ENCODE measurements at places on chromosomes 11 and 22.
A peak's percentile ranks its signal among the peaks of the same experiment; 100 is the strongest.

DNA sequence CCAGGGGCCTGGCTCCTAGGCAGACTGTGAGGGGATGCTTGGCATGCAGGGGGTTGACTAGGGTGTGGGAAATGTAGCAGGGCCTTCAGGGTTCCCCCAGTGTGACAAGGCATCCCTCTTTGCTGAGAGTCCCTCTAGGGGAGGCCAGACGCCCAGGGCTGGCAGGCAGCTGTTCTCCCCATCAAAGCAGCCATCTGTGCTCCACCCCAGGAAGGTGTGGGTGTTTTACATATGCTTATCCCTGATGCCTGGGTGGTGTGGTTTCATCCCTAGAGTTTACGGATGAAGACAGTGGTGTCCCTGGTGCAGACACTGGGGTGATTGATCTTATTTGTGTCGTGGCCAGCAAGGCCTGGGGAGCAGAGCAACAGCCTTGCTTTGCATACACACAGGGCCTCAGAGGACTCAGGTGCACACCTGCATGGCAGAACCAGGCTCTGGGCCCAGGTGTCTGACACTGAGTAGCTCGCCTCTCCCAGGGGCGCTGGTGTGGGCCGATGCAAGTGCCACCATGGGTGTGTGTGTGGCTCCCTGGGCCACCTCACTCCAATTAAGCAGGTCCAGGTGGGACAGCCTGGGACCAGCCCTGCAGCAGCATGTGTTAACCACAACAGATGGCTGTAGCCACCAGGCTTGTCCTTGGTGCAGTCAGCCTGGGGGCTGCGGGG lies 74.2 kb downstream of the MED15 start:
- DNase-seq: no peak

GRCh38 chr11:16745950-16746605 lies 7.6 kb downstream of the C11orf58 start:
- DNase-seq: no peak

GRCh38 chr11:115060840-115061239 lies 382.5 kb downstream of the NXPE2 start:
- DNase-seq: no peak

DNA sequence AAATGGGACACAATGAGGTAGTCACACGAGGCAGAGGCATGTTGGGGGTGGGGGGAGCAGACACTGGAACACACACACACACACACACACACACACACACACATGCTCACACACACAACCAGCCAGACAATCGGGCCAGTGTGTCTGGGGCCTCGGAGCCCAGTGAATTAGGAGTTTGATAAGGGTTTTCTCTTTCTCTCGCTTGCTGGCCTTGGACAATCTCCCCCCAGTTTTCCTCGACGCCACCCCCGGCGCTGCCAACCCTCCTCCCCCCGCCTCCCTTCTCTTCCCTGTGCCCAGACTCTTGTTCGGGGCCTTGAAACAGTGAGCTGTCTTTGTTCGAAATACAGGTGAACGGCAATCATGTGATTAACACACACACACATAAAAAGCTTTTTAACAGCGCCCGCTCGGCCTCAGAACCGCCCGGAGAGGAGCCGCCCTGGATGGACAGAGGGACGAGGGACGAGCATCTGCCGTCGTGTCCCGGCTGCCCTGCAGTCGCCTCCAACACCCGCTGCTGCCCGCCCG lies 1.5 kb upstream of the SOX10 start:
- no peak for DNase-seq

DNA sequence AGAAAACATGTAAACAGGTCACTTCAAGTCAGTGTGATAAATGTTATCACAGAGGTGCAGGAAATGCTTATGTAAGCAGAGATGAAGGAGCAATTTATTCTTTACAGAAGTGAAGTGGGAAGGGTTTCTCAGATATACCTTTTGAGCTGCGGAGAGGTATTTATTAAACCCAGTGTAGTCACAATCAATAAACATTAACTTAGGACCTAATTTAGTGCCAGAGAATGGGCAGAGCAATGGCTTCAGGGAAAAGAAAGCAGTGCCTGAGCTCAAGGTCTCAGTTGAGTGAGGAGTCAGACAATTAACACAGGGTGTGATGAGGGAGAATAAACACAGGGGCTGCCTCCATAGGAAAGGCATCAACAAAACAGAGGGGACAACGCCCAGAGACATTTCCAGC lies 1.9 kb downstream of the MS4A5 start:
- DNase-seq: no peak

- no peak for DNase-seq
These were observed 38.7 kb upstream of the ELF5 start for GRCh38 chr11:34552270-34552669.

DNA sequence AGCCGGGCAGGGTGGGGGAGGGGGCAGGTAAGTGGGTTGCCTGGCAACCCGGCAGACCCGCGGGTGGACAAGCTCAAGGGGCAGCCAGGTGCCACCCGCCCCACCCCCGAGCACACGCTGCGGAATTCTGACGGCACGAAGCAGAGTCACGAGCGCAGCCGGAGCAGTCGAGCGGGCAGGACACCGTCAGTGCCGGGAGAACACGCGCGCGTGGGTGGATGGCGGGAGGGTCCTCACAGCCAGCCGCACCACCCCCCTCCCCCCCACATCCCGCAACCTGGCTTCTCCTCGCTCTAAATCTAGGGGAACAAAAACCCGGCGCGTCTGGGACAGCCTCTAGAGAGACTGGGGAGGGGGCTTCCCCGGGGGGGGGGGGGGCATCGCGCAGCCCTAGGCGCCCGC lies 133.1 kb upstream of the HSD17B12 start:
- DNase-seq: no peak

- no peak for DNase-seq
These were observed 25.4 kb downstream of the MOB2 start for GRCh38 chr11:1460986-1461825.

- no peak for DNase-seq
These were observed 12.3 kb downstream of the PDGFD start for GRCh38 chr11:104151404-104152204.

GRCh38 chr22:21443057-21443734 lies 24.0 kb upstream of the TMEM191C start:
- DNase-seq: no peak

GRCh38 chr11:12274558-12275197 lies 102.7 kb upstream of the PARVA start:
- DNase-seq: peak; percentile 21

DNA sequence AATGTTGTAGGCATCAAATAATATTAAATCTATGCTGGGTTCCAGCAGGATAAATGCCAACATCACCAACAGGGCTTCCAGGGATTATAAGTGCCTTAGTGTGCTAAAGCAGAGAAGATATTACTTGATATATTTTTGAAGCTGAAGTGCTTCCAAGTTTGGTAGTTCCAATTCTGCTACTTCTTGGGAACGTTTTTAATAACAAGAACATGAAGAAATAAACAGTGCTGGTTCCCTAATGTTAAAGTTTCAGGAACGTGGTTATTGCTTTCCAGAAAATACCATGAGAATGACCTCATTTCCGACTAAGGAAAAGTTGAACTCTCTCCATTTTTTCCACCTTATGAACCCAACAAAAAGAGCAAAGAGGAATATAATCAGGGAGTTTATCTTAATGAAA lies 4.6 kb upstream of the RNF185 start:
- no peak for DNase-seq

- DNase-seq: no peak
These were observed 55.1 kb downstream of the AAMDC start for GRCh38 chr11:77876045-77876444.

- no peak for DNase-seq
These were observed 20.3 kb downstream of the UQCR10 start for GRCh38 chr22:29787371-29787980.

GRCh38 chr11:74929431-74930363 lies 19.2 kb downstream of the XRRA1 start:
- DNase-seq: peak; percentile 71

DNA sequence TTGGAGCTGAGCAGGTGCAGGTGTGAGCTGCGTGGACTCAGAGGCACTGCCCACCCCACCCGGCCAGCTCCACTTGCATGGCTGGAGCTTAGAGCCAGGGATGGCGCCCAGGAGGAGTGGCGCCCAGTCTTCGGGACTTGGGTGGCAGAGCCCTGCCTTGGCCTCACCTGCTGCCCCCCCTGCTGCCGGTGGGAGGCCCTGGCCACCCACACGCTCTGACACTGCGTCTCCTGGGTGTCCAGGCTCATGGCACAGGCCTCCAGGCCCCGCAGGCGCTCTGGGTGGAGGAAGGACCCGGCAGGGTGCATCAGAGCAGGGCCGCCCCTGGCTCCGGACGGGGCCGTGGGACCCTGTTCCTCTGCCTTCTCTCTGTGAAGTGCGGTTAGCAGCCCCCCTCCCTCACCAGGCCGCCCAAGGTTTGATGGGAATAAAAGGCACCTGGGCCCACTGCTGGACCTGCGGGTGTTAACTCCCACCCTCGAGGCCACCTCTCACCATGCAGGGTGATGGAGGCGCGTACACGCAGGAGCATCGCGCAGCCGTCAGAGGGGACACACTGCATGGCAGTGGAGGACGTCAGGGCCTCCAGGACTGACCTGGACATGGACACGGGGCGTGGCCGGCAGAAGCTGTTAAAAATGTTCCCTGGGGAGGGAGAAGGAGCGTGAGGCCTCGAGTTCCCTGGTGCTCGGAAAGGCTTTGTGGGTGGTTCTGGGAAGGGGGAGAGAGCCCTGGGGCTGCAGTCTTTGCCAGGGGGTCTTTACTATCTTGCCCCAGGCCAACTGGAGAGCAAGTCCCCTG lies 11.8 kb downstream of the IL17REL start:
- no peak for DNase-seq

DNA sequence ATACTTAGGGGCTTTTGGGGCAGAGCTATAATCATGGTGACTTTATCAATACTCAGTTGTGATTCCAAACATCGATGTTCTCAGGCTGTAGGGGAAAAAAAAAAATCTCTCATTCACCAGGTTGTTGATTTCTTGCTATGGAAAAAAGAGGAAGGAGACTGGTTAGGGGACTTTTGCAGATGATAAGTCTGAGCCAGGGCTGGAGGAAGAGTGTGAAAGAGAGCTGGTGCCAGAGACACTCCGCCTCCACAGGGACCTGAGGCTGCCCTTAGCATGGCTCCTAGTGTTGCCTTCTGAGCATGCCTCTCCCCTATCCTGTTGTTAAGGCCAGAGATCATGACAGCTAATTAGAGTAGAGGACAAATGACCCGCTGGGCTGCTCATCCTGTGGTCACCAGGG lies 16.9 kb downstream of the UPB1 start:
- DNase-seq: no peak

DNA sequence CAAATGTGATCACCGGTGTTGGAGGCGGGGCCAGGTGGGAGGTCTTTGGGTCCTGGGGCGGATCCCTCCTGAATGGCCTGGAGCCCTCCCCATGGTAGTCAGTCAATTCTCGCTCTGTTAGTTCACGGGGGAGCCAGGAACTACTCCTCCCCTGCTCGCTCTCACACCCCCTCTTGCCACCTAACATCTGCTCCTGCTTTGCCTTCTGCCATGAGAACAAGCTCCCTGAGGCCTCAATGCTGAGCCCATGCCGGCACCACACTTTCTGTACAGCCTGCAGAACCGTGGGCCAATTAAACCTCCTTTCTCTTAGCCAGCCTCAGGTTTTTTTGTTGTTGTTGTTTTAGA lies 135.7 kb downstream of the SHANK2 start:
- no peak for DNase-seq

DNA sequence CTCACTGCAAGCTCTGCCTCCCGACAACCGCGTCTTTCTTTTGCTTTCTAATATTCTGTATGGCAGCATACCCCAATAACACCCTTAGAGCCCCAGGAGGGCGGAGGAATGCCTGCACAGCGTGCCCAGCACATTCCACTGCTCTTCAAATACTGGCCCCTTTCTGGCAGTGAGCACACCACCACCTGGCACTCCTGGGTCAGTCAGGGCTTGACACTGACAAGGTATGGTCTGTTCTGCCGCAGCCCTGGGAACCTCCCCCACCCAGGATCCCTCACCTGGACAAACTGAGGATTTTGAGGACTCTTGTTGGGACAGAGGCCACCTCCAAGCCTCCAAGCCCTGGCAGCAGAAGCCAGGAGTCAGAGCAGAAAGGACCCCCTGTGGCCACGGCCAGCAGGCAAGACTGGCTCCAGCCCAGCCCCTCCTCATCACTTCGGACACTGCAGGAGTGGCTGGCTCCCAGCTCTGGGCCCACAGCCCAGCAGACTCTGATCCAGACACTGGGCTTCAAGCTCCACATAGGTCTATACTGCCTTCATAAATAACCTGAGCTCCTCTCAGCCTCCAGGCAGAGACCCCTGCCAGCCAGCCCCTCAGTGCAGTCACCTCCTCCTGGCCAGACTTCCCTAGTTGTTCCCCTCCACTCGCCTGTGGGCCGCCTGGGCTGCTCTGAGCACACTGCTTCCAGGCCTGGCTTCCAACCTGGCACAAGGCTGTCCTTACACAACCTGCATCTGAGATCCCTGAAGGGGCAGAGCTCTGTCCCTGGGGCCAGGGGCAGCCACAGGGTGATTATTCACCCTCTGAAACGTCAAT lies 14.5 kb downstream of the CARS1 start:
- no peak for DNase-seq

GRCh38 chr11:80109652-80110051 lies 668.8 kb upstream of the TENM4 start:
- DNase-seq: no peak

GRCh38 chr11:103888541-103888951 lies 147.9 kb upstream of the DDI1 start:
- DNase-seq: no peak

DNA sequence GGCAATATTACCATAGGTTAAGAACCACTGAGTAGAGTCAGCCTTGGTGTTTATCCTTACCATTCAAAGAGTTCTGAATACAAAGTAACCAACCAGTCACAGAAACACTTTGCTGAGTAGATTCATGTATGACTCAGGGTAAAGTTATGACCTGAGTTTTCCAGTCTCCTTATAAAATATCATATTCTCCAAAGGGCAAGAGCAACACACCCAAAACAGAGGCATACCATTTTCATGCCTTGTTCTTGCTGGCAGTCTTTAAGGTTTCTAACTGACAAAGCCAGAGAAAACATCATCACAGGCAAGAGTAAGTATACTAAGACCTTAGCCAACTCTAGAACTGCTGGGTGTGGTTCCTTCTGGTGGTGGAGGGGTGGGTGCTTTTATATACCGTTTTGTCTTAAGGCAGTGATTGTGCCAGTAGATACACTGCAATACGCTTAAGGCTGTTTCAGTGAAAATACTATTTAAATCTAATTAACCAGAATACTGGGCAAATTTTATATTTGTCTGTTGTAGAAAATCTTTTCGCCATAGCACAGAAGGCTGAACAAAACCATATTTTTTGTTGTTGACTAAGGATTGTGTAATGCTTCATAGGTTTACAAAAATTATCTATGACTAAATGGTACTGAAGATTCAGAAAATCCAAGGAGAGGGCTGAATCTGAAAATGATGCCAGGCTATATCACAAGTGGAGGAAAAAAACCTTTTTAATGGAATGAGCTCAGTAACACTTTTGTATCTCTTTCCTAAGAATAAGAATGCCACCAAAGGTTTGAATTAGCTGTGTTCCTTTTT lies 3.0 kb downstream of the ATL3 start:
- peak; percentile 78 for DNase-seq

DNA sequence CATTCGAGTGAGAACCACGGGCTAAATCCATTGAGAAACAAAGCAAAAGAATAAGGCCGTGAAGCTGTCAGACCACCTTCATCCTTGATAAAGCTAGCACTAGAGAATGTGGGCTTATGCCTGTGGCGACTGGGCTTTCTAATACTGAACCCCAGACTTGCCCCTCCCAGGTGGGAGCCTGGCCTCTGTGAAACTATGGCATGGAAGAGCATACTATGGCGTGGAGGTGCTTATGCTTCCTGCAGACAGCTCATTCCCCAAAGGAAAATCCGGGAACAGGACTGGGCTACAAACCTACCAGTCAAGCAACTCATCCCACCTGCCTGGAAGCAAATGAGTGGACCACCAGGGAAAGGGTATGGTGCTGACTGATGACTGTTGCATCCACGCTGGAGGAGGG lies 92.4 kb downstream of the ZC3H12C start:
- DNase-seq: no peak

- no peak for DNase-seq
These were observed 412.5 kb downstream of the FAM181B start for GRCh38 chr11:82321206-82321605.
